Fibroblast of skin of scalp (primary cell): ENCODE measurements at places on chromosomes 6 and 20.

DNA sequence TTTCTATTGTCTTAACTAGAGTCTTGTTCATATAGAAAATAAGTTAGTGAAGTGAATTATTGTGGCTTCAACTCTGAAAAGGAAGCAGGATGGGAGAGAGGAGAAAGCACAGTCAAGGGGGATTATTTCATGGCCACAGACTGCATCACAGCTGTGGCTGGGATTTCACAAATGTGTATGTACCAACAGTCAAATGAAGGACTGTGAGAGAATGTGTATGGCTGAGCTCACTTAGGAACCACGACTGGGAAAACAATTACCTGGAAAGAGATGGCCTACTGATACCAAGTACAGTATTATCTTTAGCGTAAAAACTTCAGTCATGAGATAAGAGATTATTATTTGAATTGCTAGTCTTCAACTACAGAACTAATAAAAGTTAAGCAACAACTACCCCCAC, 54.9 kb downstream of the SESN1 start:
- no peak for DNase-seq

GRCh38 chr6:32084780-32085179, 24.4 kb downstream of the TNXB start:
- no peak for DNase-seq

DNA sequence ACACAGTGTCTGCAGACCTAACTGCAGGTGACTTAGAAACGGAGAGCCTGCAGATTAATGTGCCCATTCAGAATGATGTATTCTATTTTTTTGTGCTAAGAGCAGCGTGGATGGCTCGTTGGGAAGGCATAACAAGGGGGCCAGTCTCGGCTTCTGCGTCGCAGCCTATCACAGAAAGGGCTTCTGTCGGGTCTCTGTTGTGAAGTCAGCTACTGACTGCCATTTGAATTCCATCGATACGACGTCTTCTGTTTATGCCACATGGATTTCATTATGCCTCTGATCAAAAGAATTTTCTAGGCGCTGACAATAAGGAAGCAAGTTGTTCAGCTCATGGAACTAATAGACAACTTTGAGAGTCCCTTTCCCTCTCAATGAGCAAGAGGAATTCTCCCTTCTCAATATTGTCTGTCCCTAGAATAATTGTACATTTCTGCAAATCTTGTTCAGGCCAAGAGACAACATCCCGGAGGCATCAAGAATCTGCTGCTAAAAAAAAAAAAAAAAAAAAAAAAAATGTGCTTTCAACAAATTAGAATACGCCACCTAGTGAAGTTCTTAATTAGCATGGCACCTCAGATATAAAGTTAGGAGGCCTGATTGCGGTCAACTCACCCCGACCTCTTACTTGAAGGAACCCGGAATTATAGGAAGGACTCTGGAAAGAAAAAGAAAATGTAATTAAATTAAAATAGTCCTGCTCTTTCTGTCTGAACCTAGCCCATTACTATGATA, 223.9 kb downstream of the TSHZ2 start:
- peak; percentile 29 for DNase-seq

- DNase-seq, result no peak
Measured at GRCh38 chr6:48177786-48178185, 66.8 kb upstream of the PTCHD4 start.

DNA sequence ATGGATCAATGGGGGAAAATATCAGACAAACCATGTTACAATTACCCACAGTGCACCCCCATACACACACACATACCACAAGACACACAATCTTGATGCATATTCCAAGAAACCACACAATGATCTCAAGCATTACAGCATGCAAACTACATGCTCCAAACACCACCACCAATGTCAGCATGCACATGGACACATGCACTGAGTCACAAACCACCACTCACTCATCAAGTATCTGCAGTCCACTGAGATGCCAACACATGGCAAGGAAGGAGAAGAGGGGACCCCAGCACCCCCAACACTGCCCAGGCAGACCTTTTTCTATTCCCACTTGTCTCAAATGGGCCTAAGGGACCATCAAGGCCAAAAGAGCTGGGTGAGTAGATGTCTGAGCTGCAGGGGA, 91.6 kb downstream of the PREX1 start:
- peak; percentile 23 for DNase-seq
